ENCODE measurements at places on chromosomes 2 and 18.

DNA sequence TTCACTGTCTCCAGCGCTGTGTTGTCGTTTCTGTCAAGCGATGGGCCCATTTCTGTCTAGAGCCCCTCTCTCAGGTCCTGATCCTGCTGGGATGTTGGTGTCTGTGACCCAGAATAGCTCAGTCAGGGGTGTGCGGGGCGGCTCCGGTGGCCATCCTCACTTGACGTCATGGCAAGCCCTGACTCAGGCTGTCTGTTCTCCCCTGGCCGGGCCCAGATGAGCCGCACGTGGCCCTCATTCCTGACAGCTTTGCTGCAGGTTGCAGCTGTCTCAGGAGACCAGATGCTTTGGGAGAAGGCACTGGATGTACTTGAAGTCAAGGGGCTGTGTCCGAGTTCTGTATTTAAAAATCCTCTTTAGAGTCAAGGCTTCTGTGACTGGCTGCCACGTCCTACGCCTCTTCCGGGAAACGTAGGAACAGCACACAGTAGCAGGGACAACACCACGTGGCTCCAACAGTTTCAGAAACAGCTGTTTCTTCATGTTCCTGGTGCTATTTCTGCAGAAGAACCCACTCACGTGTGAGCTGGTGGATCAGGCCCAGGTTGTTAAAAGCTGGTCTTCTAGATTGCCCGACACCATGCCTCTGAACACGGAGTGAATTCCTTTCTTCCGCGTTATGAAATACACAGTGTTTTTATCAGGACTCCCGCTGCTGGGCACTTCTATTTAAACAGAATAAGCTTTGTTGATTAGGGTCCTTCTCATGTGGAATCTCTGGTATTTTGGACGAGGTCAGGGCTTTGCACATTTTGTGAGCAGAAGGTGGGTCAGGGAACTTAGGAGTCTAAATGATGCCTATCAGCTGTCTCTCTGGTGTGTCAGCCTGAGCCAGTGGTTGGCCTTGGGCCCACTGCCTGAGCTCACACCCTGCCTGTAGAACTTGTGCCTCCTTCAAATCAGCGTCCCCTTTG lies 28.3 kb upstream of the NTSR2 start:
- DNase-seq, result no peak

GRCh38 chr2:200345975-200346374 lies 39.5 kb downstream of the SPATS2L start:
- DNase-seq, result no peak

GRCh38 chr2:234463626-234464290 lies 33.1 kb downstream of the ARL4C start:
- DNase-seq, result peak; percentile 87

- no peak for DNase-seq
Observed at GRCh38 chr2:191041418-191042161, 27.6 kb upstream of the STAT1 start.

GRCh38 chr2:165794536-165794928 lies 485 bp upstream of the GALNT3 start:
- peak; percentile 39 for DNase-seq

- no peak for DNase-seq
Observed at GRCh38 chr2:105836341-105836740, 91.6 kb downstream of the NCK2 start.

- DNase-seq, result no peak
Observed at GRCh38 chr2:189018631-189019030, 44.5 kb downstream of the COL3A1 start.

DNA sequence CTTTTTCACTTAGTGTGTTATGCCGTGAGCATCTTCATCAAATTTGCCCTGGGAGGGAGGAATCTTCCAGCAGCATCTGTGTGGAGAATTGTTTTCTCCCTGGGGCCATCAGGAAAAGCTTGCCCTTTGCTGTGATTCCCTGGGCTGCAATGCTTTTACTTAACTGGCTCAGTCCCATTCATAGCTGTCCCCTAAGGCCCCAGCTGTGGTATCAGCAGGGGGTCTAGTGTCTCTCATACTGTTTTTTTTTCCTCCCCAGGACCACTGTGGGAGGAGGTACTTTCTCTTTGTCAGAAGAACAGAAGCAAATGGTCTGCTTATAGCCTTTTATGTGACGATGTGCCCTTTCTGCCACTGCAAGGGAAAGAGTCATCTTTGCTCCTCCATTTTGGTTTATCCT lies 176.8 kb upstream of the CELF4 start:
- no peak for DNase-seq

GRCh38 chr2:54240515-54241469 lies 15.2 kb downstream of the TSPYL6 start:
- DNase-seq, result no peak

GRCh38 chr2:144083211-144083610 lies 436.7 kb downstream of the ZEB2 start:
- no peak for DNase-seq

- DNase-seq, result no peak
Observed at GRCh38 chr2:42770288-42771131, 6.6 kb upstream of the OXER1 start.

DNA sequence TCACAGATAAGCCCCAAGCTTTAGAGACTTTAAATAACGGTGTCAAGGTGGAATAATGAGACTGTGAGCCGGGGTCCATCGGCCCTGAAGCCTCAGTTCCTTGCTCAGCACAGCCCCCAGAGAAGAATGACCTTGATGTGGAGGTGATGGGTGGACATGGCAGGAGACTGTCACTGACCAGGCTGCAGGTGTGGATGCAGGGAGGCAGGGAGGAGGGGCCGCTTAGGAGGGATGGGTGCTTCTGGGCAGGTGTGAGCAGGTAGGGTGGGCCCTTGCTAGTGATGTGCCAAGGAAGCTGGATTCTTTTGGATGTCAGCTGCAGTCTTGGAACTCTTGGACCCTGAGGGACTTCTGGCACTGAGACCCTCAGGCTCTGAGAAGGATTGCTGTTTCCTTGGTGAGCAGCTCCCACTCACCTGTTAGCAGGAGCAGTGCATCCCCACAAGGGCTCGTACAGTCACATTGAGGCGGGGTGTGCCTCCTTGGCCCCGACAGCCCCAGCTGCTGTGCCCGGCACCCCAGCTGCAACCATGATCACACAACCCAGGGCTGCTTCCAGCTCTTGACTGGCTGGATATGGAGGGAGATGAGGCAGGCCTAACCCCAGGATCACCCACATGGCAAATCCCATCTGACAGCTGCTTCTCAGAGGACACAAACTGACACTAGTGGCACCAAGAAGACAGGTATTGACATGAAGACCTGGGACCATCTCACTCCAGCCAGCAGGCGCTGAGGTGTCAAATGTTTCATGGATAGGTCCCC lies 209.8 kb upstream of the HDAC4 start:
- no peak for DNase-seq

- DNase-seq, result peak; percentile 18
Observed at GRCh38 chr2:20650393-20650876, 463 bp downstream of the HS1BP3 start.

Data from NCI-H774 (cell line).